A549 (cell line): ENCODE measurements at places on chromosomes 5 and 9.

DNA sequence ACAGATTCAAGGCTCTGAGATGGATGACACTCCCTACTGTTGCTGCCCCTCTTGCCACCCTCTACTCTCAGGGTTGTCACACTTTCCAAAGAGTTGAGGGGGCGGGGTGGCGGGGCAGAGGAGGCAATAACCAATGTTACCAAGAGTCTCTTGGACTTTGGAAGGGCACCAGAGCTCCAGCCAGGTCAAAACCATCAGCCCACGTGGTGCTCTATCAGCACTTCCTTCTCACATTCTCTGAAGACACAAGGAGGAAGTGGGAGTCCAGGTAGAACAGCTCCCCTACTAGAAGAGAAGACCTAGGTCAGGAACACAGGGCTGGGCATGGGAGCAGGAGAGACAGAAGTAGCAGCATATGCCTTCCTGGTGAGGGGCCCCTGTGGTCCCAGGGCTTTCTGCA is 33.0 kb upstream of the PIK3R1 start:
- DNase-seq, result no peak

GRCh38 chr5:55917402-55918086 is 66.4 kb downstream of the IL31RA start:
- DNase-seq, result no peak

DNA sequence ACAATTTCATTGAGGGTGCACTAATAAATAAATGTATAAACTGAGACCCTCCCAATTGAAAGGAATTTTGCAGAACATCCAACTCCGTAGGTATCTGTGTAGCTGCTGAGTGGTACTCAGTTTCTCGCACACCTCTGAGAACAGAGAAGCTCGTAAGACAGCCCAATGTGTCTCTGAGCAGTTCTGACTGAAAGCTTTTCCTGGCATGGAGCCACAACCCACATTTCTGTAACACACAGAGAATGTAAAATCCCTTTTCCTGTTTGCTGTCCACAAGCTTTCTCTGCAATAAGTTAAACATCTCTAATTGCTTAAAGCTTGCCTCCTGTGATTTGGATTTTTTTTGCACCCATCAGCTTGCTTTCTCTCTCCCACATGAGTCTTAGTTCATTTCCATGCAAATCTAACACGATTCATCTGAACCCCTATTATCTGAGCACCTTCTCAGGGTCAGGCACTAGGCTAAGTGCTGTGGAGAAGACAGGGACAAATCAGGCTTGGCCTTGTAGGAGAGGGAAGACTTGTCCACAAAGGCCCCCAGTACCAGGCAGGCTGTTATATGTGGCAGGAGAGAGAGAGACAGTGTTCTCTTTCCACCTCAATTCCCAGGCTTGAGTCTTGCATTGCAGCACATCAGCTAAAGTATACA is 44.2 kb upstream of the COL15A1 start:
- no peak for DNase-seq

DNA sequence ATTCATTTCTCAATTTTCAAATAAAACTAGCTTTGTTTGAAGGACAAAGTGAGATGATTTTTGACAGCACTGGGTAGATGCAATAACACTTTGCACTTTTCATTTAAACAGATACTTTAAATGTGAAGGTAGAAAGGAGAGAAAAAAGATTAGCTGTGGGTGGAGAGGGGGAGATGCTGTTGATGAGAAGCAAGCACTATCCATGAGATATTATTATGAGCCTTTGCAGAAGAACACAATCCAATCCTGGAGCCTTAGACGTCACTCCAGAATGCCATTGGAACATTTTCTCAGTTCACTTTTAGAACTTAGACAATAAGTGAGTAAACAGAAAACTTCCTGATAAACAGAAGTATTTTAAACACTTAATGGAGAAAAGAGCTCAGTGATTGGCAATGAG is 351.1 kb downstream of the ARHGEF28 start:
- DNase-seq, result no peak

- no peak for DNase-seq
These were observed 167.3 kb downstream of the GNAQ start for GRCh38 chr9:77864211-77864889.

DNA sequence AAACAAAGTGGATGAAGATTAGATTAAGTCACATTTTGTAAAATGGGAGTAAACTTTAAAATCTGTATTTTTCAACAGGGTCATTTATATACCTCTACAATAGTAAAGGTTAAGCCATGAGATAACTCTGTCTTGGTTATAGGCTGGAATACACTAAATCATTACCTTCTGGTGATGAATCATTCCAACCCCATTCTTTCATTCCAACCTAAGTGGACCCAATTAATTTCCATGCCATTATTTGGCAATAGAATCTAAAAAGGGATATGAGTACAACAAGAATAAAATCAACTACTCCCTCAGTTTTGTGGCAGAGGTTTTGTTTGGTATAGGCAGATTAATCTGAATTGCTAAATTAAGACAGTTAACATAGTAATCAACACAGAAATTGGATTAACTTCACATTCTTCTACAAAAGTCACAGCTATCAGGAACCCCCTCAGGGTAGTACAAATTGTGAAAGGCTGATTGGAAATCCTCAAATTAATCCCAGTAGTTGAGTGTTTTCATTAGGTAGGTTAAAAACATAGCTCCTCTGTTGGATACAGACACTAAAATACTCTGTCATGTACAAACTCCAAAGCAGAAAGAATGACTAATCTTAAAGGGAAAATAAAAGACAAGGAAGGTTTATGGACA is 54.2 kb downstream of the ELAVL2 start:
- no peak for DNase-seq

DNA sequence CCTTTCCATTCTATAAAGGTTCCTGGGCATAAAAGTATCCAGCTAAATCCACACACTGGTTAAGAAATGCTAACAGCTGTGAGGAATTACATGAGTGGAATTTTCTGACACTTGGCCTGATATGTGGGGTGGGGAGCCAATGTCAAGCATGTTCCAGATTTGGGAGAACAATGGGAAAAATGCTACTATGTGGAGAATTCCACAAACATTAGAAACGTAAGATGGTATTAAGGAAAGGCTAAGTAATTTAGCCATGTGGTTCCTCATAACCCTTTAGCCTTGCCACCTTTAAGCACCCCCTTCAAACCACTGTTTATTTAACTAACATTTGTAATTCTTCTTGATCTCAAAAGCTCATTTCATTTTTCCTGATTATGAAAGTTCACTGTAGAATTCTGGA is 149.2 kb downstream of the GNA14 start:
- DNase-seq, result no peak

- no peak for DNase-seq
These were observed 74.7 kb upstream of the ANXA1 start for GRCh38 chr9:73076970-73077369.

- no peak for DNase-seq
These were observed 72.3 kb downstream of the RAPGEF1 start for GRCh38 chr9:131667576-131667975.
